GOT3 (cell line): ENCODE measurements at places on chromosomes 2 and 18.

- DNase-seq: no peak
These were observed 203.9 kb upstream of the ALPP start for GRCh38 chr2:232174662-232175061.

- DNase-seq: no peak
These were observed 19.9 kb upstream of the SCYGR1 start for GRCh38 chr2:227407591-227408151.

- DNase-seq: no peak
These were observed 58.7 kb downstream of the RBKS start for GRCh38 chr2:27831279-27832050.

- no peak for DNase-seq
These were observed 522.5 kb downstream of the GALR1 start for GRCh38 chr18:77772177-77772576.

GRCh38 chr18:56319953-56320352 lies 318.4 kb downstream of the TXNL1 start:
- no peak for DNase-seq

GRCh38 chr2:229043681-229044080 lies 227.4 kb downstream of the PID1 start:
- DNase-seq: no peak

- no peak for DNase-seq
These were observed 67.1 kb upstream of the MAP4K4 start for GRCh38 chr2:101630224-101630949.

DNA sequence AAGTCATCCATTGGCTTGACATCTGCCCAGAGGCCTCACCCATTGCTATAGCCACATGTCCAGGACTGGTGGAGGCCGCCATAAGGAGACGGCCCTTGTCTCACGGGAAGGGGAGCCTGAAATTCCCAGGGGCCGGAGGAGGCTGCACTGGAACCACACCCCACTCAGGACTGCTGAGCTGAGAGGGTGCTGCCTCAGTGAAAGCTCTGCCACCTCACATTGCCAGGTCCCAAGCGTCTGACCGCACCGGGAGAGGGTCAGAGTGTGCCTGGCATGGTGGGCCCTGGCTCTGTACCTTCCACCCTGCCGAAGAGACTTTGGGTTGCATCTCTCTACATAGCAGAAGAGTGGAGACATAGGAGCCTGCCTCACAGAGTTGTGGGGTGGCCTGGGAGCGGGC lies 134.1 kb upstream of the GLI2 start:
- DNase-seq: no peak

GRCh38 chr2:96931966-96932365 lies 54.4 kb downstream of the FAM178B start:
- no peak for DNase-seq

GRCh38 chr2:8234757-8235374 lies 447.0 kb upstream of the ID2 start:
- no peak for DNase-seq

DNA sequence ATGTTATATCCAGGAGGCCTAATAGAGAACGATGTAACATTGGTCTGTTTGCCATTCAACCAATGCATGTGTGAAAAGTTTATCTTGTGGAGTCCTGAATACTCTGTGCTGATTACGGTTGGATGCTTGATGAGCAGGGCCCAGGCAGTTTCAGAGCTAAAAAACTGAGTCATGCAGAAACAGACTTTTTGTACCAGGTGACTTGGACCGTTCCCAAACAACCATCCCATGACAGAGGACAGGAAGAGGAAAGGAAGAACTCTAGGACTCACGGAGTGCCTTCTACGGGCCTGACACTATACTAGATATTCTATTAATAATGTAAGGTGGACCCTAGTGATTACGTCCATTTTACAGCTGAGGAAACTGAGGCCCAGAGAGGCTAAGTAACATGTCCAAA lies 142.1 kb downstream of the ARHGAP28 start:
- DNase-seq: no peak

DNA sequence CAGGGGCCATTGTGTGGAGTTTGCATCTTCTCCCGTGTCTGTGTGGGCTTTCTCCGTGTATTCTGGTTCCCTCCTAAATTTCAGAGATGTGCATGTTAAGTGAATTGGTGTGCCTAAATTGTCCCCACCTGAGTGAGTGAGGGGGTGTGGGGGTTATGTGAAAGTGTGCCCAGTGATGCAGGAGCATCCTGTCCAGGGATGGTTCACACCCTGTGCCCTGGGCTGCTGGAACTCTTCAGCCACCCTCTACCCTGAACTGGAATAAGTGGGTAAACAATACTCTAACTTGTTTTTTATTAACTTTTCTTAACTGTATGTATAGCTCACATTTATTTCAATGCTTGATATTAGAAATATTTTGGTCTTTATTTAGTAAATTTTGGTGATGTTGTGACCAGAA lies 56.0 kb downstream of the UBE2E3 start:
- no peak for DNase-seq

DNA sequence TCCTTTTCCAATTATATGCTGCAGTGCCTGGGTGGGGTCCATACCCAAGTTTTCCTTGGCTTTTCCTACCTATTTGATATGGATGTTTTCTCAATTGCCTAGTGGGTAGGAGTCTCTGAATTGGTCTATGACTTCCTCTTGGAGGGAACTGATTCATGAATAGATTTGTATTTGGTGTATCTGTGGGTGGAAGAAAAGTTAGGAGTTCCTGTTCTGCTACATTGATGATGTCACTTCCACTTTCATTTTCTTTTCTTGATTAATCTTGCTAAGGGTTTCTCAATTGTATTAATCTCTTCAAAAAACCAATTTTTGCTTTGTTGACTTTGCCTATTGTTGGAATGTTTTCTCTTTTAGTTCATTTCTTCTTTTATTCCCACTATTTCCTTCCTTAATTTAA lies 37.4 kb upstream of the SLC9A2 start:
- no peak for DNase-seq

GRCh38 chr2:102841107-102841840 lies 79.4 kb downstream of the TMEM182 start:
- peak; percentile 33 for DNase-seq

DNA sequence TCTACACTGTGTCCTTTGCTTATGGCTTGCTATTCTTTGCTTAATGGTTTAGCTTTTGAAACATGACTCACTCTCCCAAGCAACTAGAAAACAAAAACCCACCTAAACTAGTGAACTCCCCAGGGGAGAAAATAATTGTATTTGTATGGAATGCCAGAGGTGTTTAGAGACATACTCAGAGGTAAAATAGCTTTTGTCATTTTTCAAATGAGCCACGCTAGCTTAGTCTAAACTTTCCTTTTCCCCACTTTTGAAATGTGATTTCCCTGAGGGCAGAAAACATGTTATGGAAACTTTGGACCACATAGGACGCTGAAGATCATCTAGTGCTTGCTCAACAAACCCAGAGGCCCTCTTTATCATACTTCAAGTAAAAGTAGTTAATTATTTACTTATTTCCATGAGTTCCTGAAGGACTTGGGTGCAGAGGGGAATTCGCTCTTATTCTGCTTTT lies 16.5 kb upstream of the CYTIP start:
- no peak for DNase-seq

DNA sequence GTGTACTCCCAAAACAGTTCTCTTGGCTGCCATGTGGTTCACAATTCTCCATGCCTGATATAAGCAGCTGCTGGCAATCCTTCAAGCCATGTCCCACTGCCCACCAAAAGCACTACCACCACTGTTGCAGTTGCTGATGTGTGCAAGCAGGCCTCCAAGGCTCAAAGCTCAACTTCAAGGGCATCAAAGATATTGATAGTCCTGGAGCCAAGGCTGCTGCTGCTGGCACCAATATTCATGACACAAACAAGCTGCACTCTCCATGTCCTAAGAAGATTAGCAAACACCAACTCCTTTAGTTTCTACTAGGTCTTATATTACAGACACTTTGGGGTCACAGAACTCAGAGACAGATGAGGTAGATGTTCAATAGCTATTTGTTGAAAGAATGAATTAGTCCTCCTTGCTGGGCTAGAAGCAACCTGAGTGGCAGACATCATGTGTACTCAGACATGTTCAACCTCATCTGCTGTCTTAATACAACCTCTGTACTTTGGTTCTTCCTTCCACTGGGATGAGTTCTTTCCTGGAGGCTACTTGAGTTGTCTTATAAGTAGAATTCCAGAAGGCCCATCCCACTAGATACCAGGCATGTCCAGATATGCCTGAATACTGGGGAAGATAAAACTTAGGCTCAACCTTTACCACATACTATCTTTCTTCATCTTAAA lies 104.5 kb upstream of the UGP2 start:
- DNase-seq: no peak

GRCh38 chr2:168183308-168183997 lies 63.9 kb downstream of the STK39 start:
- DNase-seq: no peak

- no peak for DNase-seq
These were observed 180.5 kb upstream of the DTNA start for GRCh38 chr18:34529358-34530335.

DNA sequence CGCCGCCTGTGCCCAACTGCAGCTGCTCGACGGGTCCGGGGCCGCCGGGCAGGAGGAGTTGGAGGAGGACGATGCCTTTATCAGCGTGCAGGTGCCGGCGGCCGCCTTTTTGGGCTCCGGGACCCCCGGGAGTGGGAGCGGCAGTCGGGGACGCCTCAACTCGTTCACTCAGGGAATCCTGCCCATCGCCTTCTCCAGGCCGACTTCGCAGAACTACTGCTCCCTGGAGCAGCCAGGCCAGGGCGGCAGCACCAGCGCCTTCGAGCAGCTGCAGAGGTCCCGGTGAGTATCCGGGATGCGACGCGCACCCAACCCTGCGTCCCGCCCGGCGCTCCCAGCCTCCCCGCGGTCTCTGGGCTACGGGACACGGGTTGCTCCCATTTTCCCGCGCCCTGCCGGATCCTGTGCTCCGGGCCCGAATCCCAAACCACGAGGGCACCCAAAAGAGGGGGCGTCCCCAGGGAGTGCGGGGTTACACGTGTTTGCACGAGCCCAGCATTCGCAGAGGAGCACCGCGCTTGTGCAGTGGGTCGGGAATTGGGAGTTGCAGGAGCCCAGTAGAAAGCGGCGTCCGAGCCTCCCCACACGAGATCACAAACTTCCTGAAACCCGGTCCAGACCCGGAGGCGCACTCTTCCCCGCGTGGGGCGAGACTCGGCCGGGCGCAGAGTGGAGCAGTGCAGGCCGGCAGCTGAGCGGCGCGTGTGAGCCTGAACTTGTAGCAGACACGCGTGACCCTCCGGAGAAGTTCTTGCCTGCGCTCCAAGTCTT lies 1.2 kb downstream of the CABLES1 start:
- no peak for DNase-seq

GRCh38 chr18:60755134-60755533 lies 382.6 kb upstream of the MC4R start:
- DNase-seq: no peak

GRCh38 chr2:127034883-127035611 lies 71.9 kb downstream of the BIN1 start:
- no peak for DNase-seq

DNA sequence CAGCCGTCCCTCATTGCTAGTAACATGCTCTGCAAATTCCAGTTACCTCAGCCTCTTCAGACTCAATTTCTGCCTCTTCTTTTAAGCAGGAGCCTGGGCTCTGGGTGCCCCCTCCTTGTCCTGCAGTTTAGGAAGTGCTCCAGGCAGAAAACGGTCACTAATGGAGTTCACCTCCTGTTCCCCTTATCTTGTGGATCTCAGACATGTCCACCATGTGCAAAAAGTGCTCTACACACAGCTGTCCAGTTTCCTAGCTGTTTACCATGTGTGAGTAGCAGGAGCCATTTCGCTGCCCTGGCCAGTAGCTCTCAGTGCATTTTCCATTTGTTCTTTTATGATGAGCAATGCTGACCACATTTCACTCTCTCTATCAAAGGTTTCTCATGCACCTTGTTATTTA lies 4.9 kb downstream of the SH3YL1 start:
- no peak for DNase-seq

GRCh38 chr2:8290771-8291352 lies 391.0 kb upstream of the ID2 start:
- no peak for DNase-seq

- no peak for DNase-seq
These were observed 116.5 kb upstream of the SERTAD2 start for GRCh38 chr2:64770137-64770780.

DNA sequence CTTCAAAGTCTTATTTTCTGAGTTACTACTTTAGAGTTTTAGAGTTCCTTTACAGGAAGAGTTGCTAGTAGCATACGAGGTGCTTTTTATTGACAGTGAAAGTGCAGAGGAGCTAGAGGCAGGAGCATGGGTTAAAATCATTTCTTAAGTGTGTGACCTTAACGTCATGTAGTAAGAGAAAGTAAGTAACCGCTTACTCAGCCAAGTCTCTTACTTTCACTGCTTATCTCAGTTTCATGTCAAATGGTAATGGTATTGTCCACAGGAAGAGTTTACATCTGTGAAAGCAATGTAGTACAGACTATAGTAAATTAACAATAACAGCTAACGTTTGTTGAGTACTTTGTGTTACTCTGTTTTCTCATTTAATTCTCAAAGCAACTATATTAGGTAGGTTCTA lies 12.6 kb downstream of the NDUFAF7 start:
- no peak for DNase-seq

DNA sequence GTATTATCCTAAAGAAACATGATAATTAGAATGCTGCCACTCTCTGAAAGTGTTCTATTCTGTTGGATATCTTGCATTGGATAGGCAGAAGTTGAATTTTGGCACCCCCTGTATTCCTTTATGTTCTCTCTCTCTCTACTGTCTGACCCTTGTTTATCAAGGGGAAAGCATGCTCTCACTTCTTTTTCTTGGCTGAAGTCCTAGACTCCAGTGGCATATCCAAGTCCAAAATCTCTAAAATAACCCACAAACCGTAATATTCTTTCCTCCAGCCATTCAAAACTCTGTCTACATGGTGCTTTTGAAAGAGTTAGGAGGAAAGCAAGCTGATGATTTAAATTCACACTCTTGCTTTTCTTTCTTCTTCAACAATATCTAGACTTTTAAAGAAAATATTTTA lies 669.7 kb downstream of the TDRD15 start:
- DNase-seq: no peak

DNA sequence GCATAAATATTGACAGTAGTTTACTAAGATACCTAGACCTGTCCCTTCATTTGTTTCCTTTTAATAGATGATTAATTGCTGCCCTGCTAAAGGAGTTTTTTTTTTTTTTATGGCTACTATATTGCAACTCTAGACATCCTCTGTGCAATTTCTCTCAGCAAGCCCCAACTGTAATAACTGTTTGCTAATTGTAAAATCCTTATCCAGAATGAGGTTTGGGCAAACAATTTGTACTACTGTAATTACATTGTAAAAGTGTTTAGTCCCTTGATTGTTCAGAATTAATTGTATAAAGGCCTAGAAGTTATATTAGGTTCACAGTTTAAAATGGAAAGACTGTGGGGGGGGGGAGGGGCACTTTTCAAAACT lies 3.7 kb upstream of the MEIS1 start:
- DNase-seq: no peak

- no peak for DNase-seq
These were observed 23.7 kb downstream of the MARCHF7 start for GRCh38 chr2:159736048-159736447.

DNA sequence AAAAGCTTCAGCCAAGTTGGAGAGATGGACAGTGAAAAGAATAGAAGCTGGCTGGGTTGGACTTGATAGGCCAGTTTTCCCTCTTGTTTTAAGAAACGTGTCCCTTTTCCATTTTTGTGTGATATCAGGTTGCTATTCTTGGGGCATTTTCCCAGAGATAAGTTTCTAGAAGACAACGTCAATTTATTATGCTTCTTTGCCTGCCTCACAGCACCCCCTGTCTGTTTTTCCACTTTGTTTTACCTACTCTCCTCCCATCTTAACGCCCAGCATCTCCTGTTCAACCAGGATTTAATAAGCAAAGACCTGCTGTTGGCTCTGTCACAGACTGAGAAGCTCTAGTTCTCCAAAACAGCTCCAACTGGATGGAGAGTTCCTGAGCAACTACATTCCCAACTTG lies 317.8 kb upstream of the ZNF521 start:
- DNase-seq: no peak
